Stimulated activated CD4-positive, alpha-beta T cell treated with anti-CD3 and anti-CD28 coated beads, Interleukin-15, amount 100 ng/mL, for 24 hours (primary cell): ENCODE measurements at places on chromosomes 5 and 9.
A peak's percentile ranks its signal among the peaks of the same experiment; 100 is the strongest.

GRCh38 chr5:142874540-142874939 lies 104.4 kb downstream of the ARHGAP26 start:
- no peak for DNase-seq

- no peak for DNase-seq
These were observed 68.0 kb upstream of the IL7R start for GRCh38 chr5:35788724-35789123.

DNA sequence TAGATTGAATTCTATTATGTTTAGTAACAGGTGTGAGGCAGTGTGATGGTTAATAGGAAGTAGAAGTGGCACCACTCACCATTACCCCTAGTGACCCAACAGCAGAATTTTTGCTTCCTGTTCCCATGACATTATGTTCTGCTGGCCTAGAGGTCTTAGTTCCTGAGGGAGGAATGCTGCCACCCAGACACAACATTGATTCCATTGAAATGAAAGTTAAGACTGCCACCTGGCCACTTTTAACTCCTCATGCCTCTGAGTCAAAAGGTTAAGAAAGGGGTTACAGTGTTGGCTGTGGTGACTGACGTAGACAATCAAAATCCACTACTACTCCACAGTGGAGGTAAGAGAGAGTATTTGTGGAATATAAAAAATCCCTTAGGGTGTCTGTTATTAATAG lies 218.9 kb upstream of the NMUR2 start:
- no peak for DNase-seq

DNA sequence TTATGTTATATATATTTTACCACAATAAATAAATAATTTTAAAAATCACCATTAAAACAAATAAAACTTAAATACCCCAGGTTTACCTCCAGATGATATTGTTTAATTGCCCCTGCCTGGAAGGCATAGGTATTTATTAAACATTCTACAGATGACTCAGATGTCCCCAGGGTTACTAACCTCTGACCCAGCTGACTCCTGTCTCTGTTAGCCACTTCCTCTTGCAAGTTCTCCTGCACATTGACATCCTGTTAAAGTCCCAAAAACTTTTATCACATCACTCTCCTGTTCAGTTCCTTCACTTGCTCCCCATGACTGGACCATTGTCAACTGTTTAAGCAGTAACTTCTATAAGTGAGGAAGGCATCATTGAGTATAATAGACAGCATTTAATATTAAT lies 37.0 kb upstream of the RAB3C start:
- no peak for DNase-seq

GRCh38 chr9:93466416-93467061 lies 13.2 kb upstream of the FAM120AOS start:
- DNase-seq: no peak

DNA sequence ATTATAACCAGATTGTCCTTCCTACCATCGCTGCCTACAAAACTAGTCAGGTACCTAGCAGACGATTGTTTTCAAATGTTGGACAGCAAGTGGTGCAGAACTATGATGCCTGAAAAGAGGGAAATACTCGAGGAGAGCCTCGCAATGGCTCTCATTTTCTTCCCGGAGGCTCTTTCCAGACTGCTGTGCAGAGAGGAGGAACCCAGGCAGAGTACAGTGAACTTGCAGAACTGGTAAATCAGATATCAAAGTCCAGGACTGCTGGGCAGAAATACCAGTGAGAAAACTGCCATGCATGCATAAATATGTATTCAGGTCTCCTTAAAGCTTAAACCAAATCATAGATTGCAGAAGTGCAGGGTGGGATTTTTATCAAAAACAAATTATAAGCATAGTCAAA lies 26.4 kb upstream of the UGT3A1 start:
- DNase-seq: no peak

DNA sequence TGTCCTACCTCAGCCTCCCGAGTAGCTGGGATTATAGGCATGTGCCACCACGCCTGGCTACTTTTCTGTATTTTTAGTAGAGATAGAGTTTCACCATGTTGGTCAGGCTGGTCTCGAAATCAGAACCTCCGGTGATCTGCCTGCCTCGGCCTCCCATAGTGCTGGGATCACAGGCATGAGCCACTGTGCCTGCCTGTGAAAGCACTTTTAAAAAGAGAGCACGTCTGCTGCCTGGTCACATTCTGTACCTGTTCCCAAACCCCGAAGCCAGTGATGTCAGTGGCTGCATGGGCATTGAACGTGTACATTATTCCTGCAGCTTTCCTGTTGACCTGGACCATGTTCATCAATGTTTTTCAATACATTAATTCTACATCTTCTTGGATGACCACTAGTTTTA lies 35.1 kb upstream of the SIMC1 start:
- DNase-seq: no peak

GRCh38 chr5:114325541-114325940 lies 36.3 kb upstream of the KCNN2 start:
- DNase-seq: no peak

GRCh38 chr5:67216564-67216963 lies 20.0 kb upstream of the CD180 start:
- DNase-seq: no peak

DNA sequence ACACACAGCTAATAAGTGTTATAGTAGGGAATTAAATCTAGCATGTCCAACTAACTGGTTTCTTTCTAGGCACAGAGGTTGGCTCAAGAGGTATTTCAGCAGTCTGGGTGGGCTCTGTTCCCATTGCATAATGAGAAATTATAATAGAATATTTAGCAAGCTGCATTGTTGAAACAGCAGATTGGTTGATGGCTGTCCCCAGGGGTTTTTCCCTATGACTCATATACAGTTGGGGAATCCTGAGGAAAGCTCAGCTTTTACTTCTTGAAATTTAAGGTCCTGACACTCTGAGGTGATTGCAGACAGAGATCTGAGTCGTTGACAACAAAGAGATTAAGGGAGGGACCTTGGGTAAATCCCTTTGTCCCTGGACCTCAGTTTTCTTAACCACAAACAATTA lies 38.3 kb upstream of the TNFSF8 start:
- no peak for DNase-seq

DNA sequence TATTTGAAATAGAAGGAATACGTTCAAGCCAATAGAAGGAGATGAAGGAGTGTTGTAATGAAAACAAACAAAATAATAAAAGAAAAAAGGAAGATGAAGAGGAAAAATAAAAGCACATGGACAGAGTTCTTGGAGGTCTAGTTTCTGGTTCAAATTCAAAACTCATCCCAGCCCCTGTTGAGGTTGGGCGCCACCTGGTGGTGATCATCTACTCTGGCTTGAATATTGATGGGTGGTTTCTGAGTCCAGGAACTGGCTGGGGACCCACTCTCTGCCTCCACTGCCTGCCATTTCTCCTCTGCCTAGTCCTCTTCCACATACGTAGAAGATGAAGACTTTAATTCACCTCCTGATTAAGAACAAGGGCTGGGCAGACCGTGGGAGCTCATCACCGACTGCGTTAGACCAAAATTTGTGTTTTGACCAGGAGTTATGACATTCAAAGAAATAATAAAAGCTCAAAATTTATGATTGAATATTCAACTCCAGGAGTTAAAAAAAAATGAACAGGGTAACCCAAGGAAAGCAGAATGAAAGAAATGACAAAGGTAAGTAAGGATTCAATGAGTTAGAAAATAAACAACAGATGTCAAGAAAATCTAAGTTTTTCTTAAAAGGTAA lies 99.0 kb upstream of the SLC1A3 start:
- DNase-seq: peak; percentile 83

GRCh38 chr5:129345213-129345924 lies 114.7 kb upstream of the ADAMTS19 start:
- DNase-seq: no peak

DNA sequence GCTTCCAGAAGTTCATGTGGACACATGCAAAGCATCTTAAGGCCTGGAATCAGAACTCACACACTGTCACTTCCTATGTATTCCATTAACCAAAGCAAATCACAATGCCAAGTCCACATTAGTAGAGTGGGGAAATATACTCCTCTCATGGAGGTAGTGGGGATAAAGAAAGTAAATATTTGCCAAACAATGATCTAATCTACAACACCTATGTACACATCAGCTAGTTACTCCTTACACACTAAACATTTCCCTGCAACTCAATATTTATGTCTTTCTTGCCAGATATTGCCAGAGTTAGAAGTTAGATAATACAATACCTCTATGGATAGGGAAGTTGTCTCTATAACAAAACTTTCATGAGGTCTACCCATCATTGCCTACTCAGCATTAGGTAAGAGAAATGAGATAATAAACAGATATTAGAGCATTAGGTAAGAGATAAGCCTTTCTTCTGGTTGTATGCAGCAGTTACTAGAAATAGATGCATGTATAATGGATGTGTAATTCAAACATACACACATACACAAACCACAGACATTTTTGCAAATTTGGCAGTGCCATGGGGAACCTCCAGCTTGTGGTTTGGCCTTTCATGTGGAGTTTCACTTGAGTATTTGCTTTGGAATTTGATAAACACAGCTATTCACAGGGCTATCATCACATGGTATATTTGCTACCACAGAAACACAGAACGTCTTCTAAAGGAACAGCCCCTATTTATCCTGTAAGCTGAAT lies 196.5 kb downstream of the TLE1 start:
- DNase-seq: no peak

DNA sequence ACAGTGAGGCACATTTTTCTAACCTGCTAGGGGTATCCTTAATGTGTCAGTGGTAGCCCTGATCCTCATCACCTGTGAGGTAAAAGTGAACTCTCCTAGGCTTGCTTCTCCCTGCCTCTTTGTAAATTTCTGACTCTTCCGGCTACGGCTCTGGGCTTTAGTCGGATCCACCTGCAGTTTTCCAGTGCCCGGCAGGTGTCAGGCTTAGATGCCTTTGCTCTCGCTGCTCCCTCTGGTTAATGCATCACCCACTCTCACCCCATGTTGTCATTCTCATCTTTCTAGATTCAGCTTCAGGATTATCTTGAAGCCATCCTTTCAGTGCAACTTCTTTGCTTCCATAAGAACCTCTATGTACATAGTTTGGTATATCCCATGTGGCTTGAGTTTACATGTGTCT lies 3.6 kb downstream of the CEP78 start:
- DNase-seq: no peak

GRCh38 chr9:92724528-92725265 lies 39.9 kb downstream of the BICD2 start:
- no peak for DNase-seq

DNA sequence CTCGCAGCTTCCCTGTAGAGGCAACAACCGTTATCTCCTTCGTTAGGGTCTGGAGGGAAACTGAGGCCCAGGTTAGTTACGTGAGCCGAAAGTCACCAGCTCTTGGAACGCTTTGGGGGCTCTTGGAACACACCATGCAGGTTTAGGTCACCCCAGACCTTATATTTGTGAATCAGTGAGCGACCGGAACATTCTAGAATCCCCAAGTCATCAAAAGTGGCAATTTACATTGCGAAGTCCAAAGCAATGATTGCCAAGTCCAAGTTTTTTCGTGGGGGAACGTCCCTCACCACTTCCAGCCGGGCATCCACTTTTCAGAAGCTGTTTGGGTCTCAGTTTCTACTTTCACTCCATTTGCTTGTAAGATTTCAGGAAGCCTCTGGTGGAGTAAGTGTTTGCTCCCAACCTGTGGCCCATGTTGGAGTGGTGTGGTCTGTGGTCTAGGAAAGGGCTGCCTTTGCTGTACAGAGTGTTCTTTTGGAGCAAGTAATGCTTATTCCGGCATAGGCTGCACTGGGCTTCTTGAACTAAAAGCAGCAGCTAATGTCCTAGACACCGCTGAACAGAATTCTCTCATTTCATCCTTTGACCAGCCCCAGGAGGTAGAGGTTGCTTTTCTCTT lies 32.8 kb upstream of the SPRY4 start:
- peak; percentile 21 for DNase-seq

- peak; percentile 7 for DNase-seq
These were observed 45.4 kb downstream of the RCL1 start for GRCh38 chr9:4838189-4838546.

- no peak for DNase-seq
These were observed 15.0 kb upstream of the UGT3A1 start for GRCh38 chr5:36006163-36006562.

DNA sequence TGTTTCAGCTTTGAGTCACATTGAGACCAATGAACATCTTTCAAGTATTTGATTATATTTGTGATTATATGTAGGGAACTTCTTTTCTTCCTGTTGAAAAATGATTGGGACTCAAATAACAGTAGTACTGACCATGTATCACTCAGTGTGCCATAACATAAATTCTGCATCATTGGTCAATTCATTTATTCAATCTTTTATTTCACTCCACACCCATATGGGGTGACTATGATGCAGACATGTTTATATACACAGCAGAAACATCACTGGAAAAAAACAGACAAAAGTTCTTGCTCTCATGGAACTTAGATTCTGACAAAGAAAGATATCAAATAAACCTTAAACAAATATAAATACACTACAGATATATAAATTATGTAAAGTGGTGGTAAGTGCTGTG lies 74.7 kb upstream of the ANXA1 start:
- DNase-seq: no peak

- DNase-seq: no peak
These were observed 71.0 kb downstream of the IPO11 start for GRCh38 chr5:62483556-62483955.

DNA sequence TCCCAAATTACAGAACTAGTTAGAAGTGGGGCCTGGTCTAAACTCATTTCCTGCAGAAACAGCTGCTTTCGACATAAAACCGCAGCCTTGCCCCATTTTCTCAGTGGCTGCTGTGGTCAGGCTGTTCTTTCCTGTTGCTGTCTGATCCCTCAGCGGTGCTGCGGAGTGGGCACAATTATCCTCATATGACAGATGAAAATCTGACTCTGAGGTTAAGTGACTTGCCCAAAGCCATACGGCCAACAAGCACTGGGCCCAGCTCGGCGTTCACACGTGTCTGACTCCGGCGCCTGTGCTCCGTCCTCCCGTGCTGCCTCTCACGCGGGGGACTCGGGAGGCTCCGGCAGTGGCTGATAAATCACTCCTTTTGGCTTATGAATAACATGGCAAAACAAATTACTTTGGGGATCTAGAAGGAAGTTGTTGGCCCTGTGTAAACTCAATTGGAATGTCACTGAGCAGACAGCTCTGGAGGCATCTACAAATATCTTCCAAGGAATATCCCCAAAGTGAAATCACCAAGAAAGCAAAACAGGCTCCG lies 142.6 kb upstream of the LMX1B start:
- peak; percentile 86 for DNase-seq

- DNase-seq: no peak
These were observed 161.3 kb downstream of the RMI1 start for GRCh38 chr9:84141741-84142370.

- DNase-seq: no peak
These were observed 11.5 kb upstream of the IRX2 start for GRCh38 chr5:2762744-2763532.
